ENCODE measurements at places on chromosomes 4 and X.

DNA sequence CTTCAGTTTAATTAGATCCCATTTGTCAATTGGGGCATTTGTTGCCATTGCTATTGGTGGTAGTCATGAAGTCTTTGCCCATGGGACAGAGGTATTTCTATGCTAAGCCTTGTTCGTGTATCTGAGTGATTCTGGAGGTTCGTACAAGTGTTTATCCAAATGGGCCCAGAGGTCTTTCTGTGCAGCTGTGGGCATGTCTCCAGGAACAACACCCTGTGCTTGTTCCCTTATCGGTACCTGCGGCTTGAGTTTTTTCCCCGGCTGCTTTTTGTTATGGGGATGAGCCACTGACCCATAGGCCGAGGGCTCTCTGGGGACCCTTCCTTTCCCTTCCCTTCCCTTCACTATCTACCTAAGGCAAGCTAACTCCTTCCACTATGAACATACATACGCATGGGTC is 81.4 kb upstream of the WDR1 start:
- DNase-seq, result no peak

DNA sequence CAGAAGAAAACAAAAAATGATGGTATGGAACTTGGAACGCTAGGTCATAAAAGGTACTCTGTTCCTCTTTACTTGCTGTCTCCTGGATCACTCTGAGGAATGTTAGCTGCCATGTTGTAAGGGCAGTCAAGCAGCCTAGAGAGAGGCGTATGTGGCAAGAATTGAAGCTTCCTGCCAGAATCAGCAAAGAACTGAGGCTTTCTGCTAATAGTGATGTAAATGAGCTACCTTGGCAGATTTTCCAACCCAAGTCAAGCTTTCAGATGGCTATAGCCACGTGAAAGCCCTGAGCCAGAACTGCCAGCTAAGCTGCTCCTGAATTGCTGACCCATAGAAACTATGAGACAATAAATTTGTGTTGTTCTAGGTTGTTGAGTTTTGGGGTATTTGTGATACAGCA is 38.7 kb downstream of the AASDH start:
- DNase-seq, result no peak

GRCh38 chrX:12149670-12150407 is 11.6 kb downstream of the FRMPD4 start:
- no peak for DNase-seq

GRCh38 chrX:136159611-136160025 is 12.3 kb downstream of the FHL1 start:
- no peak for DNase-seq

DNA sequence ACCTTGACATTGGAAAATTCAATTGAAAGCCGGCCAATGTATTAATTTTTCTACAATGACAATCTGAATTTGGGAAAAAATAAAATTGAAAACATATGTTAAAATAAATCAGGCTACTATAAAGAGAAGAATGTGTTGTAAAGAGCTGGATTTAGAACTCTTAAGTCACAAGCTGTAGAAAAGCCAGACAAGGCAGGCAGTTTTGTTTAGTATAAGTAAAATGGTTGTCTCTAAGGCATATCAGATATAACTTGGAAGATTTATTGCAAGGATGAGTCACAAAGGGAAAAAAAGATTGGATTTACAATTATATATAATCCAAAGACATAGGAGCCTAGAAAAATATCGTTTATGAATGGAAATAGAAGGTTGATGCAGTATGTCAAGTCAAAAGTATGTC is 549.1 kb upstream of the EPHA5 start:
- no peak for DNase-seq

Measured in GM23248 (cell line).